ENCODE measurements at places on chromosomes 5 and 9.

DNA sequence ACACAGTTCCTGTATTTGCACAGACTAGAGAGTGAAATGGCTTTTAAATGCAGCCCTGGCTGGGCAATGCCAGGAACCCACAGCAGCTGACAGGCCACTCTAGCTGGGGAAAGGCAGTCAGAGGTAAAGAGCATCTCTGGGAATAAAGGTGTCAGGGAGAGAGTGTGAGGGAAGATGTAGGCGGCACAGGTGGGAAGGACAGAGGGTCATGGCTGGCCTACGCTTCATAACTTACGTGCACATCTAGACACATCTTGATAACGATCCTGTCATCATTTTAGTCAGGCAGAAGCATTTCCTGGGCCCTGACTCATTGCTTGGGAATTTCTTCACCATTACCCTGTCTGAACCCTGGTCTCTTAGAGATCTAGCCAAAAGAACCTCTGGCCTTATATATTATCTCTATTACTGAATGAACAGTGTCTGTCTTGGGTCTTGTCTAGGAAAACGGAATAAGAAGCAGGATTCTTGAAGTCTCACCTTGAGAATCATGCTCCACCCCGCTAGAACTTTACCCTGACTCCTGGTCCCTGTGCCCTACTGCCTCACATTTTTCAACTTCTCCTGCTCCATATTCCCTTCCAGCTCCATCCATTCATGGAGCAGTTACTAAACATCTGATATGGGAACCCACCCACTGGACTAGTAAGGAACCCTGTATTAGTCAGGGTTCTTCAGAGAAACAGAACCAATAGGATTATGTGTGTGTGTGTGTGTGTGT lies 106.4 kb upstream of the ELL2 start:
- no peak for DNase-seq

DNA sequence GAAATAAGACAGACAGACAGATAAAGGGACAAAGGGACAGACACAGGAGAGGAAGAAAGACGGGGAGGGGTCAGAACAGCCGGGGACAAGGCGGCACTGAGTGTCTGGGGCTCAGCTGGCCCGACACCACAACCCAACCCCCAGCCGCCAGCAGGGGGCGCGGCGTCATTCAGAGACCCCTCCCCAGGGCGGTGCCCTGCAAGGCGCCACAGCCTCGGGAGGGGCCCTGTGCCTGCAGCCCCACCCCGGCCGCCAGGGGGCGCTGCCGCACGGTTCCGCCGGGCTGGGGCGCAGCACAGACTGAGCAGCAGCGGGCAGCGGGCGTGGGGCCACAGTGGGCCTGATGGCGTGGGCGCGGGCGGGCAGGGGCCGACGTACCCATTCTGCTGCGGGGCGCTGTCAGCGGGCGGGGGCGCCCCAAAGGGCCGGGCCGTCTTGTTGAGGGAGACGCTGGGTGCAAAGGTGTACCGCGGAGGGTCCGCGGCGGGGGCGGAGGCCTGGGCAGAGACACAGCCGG lies 5.9 kb downstream of the PDLIM7 start:
- no peak for DNase-seq

DNA sequence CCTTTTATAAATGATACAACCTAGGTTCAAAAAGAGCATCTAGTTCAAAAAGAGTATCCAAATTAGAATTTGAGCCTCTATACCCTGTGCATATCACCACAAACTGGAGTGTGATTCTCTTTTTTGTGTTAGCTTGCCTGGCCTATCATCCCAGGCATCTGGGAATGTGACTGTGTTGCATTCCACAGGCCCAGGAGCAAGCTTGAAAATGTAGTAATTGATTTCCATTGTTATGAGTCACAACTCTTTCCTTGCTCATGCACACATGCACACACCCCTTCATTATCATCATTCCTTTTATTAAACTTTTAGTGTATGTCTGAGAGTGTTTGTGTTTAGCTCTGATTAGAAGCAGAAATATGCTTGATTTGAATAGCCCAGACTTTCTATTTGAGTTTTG lies 75.2 kb downstream of the FCHO2 start:
- no peak for DNase-seq

- no peak for DNase-seq
Measured at GRCh38 chr5:42377496-42377895, 45.7 kb upstream of the GHR start.

GRCh38 chr5:80745490-80745889 lies 90.7 kb upstream of the DHFR start:
- DNase-seq, result no peak

DNA sequence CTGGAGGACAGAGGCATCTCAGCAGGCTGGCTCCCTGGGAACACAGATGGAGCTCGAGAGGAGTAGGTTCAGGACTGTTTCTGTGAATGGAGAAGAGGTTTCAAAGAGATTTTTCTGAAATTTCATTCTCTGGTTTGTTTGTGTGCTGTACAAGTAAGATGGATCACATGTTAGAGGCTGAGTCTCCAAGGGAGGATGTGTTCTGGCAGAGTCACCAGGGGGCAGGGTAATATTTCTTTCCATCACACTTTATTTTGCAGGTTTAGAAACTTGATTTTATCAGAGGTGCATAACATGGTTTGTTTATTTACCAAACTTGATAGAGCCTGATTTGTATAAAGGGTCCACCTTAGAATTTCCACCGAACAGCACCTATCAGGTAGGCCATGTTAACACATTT lies 69.2 kb upstream of the ARL15 start:
- DNase-seq, result no peak
